ENCODE measurements at places on chromosomes 7 and 10.
A peak's percentile ranks its signal among the peaks of the same experiment; 100 is the strongest.

DNA sequence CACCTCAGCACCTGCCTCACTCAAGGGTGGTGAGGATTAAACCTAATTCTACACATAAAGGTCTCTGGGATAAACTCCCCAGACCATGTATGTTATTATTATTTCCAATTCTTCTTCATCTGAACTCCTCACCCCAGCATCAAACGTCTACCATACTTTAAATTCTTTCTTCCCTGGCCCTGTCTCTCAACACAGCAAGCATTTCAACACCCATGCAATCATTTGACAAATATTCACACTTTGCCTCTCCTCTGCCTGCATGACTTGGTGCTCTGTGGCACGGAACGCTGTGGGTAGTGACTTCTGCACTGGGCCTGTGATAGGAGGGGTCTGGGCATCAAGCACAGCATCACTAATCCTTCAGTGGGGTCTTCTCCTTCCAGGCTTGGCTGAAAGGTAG lies 490.8 kb downstream of the TNS3 start:
- peak; percentile 61 for DNase-seq

GRCh38 chr7:6028563-6028962 lies 2.6 kb upstream of the ANKRD61 start:
- no peak for DNase-seq

DNA sequence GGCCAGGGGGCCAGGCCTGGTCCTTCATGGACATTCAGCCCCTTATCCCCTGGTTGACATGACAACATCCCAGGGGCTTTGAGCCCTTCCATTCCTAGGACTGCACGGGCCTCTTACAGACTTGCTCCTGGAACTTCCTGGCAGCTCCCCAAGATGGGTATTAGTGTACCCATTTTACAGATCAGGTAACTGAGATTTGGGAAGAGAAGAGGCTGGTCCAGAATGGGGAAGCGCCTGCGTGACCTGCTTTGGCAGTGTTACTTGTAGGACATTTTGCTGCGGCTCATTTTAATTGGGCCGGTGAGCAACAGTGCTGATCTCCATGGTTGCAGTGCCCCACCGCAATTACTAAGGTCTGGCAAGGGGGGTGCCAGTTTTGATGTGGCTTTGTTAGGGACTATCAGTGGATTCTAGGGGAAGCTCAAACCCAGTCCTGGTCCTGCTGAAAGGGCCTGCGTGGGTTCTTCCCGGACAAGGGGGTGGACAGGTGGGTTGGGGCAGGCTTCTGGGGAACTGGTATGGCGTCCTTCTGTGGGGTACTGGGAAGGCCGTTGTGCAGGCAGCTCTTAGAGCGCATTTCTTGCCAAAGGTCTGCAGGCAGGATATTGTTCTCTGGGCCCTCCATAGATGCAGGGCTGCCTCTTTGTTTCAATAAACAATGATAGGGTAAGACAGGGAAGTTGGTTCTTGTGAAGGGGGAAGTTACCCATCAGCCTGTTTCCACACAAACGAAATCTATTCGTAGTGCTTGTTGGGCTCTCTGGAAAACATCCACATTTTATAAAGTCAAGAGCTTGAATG lies 137.6 kb downstream of the RGS10 start:
- DNase-seq, result no peak

- no peak for DNase-seq
These were observed 18.5 kb downstream of the CFAP70 start for GRCh38 chr10:73340121-73340520.

GRCh38 chr7:36972140-36972518 lies 247.8 kb upstream of the AOAH start:
- DNase-seq, result no peak

DNA sequence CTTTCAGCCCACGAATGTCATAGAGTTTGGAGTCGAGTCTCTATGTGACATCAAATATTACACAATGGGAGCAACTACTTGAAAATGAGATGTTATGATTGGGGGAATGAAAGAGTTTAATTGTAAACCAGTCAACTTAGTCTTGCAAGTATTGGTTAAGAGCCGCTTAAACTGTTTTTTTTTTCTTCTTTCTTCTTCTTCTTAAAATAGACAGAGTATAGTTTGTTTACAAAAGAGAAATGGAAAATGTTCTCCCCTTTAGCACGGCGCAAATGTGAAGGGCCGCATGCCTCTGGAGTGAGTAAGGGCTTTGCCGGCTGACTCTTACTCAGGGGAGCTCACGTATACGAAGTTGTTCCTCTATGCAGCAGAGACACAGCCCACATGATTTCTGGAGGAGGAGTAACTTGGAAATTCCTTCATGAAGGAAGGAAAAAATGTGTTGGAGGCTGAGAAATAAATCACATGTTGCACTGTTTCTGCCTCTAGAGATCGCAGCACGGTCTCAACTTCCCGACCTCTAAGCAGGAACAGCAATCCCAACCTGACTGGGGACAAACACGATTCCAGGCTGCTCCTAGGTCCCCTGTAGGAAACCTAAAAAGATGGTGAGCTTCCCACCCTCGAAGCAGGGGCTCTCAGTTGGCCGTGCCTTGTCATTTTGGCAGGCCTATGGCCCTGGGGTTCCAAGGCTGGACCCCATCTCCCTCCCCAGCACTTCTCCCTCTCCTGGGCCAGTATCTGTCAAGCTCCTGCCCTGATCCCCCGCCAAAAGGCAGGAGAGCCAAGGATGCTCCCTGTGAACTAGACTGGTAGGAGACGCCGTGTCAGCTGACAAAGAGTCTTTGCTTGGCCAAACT lies 44.8 kb downstream of the MYOF start:
- DNase-seq, result peak; percentile 99

DNA sequence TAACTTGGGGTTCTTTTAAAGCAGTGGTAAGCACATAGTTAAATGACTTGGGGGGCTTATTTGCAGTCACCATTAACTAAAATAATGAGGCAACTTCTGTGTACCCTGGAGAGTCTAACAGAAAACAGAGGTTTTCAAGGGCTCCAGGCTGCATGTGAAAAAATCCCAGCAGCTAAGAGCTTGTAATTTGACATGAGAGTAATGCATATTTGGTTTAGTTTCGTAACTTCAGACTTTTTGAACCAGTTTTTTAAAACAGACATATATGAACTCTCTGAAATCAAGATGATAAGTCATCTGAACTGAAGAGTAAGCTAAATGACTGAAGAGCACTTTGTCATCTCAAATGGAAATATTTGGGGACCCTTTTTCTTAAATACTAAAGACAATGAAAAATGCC lies 40.2 kb upstream of the IFRD1 start:
- peak; percentile 69 for DNase-seq

DNA sequence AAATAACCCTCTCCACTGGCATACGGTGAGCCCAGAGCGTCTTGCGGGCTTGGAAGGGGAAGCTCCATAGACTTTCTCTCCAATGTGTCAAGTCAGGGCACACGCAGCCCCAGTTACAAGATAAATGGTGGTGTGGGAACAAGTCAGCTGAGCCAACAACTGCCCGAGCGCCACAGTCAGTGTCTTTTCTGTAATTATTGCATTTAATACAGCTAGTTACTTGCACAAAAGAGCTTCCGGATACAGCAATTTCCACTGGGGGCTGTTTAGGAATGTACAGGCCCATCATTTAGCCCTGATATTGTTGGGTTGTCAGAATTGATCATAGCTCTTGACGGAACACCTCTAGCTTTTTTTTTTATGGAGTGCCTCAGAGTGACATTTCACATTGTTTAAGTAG lies 193.5 kb upstream of the SP8 start:
- no peak for DNase-seq

GRCh38 chr10:110971638-110972037 lies 52.2 kb downstream of the SHOC2 start:
- DNase-seq, result no peak

GRCh38 chr10:50280049-50280841 lies 28.9 kb upstream of the ASAH2 start:
- DNase-seq, result no peak

DNA sequence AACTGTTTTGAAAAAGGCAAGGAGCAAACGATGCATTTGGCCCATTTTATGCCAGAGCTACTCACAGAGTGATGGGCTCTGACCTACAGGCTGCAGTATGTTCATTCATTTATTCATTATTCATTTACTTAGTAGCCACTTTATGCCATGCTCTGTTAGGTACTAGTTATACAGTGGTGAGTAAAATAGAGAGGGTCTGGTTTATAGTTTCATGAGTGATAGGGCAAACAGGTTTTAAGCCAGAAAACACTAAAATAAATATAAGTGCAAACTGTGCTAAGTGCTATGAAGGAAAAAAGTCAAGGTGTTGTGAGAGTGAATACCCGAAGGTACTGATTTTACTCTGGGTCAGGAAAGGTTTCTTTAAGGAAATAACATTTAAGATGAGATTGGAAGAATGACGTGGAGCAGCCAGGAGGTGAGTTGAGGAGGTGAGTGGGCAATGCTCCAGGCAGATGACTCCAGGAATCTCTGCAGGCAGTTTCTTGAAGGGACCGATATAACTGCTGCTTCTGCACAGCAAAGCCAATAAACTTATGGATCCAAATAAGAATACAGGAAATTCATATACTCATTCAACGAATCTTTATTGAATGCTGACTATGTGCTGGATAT lies 56.9 kb upstream of the FAM133B start:
- DNase-seq, result no peak

- DNase-seq, result peak; percentile 43
These were observed 556.5 kb upstream of the LRRN3 start for GRCh38 chr7:110534241-110534931.

DNA sequence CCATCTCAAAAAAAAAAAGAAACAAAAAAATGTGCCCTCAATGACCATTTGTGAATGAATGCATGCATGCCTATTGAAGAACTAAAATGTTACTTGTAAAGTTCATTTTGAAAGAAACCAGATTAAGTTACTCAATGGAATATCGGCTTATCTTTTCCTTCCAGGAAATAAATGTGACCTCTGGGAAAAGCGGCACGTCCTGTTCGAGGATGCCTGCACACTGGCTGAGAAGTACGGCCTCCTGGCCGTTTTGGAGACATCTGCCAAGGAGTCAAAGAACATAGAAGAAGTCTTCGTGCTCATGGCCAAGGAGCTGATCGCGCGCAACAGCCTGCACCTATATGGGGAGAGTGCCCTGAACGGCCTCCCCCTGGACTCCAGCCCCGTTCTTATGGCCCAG lies 21.9 kb downstream of the RAB19 start:
- DNase-seq, result no peak

- DNase-seq, result no peak
These were observed 227.6 kb downstream of the DGKI start for GRCh38 chr7:137619181-137619580.
